ENCODE measurements at places on chromosomes 7 and 10. TPM values are rescaled to one million over a fixed set of nuclear protein-coding genes. Genes with fewer than 3 reads are reported as not detected.

DNA sequence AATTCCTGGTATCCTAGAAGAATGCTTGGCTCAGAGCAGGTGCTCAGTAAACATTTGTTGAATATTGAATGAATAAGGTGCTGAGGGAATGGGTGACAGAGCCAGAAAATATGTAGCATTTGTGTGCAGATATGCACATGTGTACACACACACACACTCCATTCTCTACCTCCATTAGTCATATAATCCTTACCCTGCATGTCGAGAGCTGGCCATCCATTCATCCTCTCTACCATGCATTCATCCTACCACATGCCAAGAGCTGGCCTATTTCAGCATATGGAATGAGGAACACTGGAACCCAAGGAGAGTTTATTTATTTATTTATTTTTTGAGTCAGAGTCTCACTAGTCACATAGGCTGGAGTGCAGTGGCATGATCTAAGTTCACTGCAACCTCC is 284.8 kb downstream of the PLXNA4 start:
- H3K27me3 ChIP-seq: no peaks in the 10 kb centered on the region
- DNase-seq: no peak
- H3K36me3 ChIP-seq: no peaks in the 10 kb centered on the region
- no peaks in the 10 kb centered on the region for H3K4me1 ChIP-seq
- no peak overlapping the region for H3K4me3 ChIP-seq
- H3K27ac ChIP-seq: no peak overlapping the region

DNA sequence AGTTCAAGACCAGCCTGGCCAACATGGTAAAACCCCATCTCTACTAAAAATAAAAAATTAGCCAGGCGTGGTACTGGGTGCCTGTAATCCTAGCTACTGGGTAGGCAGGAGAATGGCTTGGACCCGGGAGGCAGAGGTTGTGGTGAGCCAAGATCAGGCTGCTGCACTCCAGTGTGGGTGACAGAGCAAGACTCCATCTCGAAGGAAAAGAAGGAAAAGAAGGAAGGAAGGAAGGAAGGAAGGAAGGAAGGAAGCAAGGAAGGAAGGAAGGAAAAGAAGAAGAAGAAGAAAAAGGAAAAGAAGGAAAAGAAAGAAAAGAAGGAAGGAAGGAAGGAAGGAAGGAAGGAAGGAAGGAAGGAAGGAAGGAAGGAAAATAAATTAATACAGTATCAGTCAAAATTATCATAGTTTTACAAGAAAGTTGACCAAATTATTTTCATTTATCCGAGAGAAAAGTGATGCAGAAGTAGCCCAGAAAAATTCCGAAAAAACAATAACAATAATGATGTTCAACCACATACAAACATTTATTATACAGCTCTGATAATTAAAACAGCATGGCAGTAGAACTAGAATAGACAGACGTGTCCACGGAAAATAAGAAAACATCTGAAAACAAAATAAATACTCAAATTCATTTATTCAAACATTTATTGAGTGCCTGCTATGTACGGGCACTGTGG is 292.4 kb upstream of the MKLN1 start:
- H3K36me3 ChIP-seq: no peaks in the 10 kb centered on the region
- no peak overlapping the region for H3K4me3 ChIP-seq
- no peak overlapping the region for H3K27ac ChIP-seq
- H3K4me1 ChIP-seq: peaks cover 54% of the 10 kb centered on the region
- DNase-seq: no peak

DNA sequence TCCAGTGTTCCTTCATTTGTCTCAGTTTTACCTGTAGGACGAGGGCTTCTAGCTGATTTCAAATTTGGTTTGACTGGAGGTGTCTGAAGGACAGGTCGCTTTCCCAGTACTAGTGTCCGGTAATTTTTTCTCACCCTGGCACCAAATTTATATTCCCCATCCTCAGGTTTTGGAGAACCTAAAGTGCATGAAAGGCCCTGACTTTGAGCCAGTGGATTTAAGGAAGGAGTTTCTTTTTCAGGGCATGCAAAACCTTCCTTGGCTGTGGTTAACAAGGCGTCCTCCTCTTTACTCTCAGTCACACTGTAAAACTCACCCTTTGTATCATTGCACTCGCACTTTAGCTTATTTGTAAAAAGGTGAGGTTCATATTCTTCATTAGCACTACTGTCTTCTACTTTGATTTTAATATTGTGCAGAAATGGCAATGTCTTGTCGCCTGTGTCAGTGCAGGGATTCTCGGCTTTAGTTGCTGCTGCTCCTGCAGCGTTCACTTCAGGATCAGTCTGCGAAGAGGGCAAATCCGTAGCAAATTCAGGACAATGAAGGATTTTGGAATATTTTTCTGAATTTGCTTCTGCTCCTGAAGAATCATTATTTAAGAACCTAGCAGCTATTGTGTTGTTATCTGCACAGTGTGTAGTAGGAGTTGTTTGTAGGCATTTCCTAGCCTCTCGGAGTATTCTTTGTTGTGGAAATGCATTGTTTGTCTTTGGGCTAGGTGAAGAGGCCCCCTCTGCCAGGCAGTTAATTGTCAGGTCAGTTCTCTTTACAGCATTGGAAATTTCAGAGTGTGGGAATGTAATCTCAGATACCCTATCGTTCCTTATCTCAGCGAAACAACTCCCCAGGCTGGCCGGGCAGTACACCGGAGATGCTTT is 9.9 kb downstream of the SKIDA1 start:
- peaks cover 54% of the 10 kb centered on the region for H3K4me1 ChIP-seq
- no peak for DNase-seq
- peak overlapping the region; percentile 75 for H3K4me3 ChIP-seq
- no peaks in the 10 kb centered on the region for H3K36me3 ChIP-seq
- H3K27ac ChIP-seq: no peak overlapping the region

GRCh38 chr7:144784943-144785342 is 50.9 kb downstream of the TPK1 start:
- DNase-seq: no peak
- no peaks in the 10 kb centered on the region for H3K36me3 ChIP-seq
- no peaks in the 10 kb centered on the region for H3K4me1 ChIP-seq

GRCh38 chr7:71851776-71852498 is 560.2 kb downstream of the CALN1 start:
- no peaks in the 10 kb centered on the region for H3K4me1 ChIP-seq
- no peaks in the 10 kb centered on the region for H3K36me3 ChIP-seq
- no peak overlapping the region for H3K27ac ChIP-seq
- no peaks in the 10 kb centered on the region for H3K27me3 ChIP-seq
- no peak for DNase-seq
- no peak overlapping the region for H3K4me3 ChIP-seq

DNA sequence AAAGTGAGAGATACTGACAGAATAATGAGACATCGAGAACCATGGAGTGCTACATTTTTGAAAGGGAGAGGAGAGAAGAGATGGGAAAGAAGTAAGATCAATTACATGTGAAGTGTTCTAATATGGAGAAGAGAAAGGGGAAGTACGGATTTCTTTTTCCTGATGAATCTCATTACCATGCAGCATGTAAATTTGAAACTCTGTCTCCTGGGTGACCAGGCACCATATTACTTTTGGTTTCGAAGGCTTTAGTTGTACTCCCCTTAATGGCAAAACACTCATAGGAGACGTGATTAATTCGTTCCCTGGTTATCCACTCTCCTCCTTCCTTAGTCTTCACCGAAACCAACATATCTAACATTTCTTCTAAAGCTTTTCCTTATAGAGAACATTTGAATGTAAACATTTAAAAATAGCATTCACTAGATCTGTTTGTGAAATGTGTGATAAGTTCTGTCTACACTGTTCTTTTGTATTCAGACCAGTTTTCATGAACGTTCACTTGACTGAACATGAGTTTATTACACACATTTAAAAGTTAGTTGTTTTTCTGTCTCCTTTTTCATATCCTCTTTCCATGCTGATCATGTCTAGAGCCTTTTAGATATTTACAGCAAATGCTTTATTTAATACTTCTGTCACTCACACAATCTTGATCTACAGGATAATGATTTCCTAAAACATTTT is 80.2 kb upstream of the MSRB2 start:
- no peaks in the 10 kb centered on the region for H3K4me1 ChIP-seq
- H3K27ac ChIP-seq: peak overlapping the region; percentile 35
- H3K4me3 ChIP-seq: peak overlapping the region; percentile 19

- no peak for DNase-seq
- H3K27me3 ChIP-seq: no peaks in the 10 kb centered on the region
- no peak overlapping the region for H3K4me3 ChIP-seq
- H3K27ac ChIP-seq: no peak overlapping the region
These were observed 498.2 kb downstream of the PHTF2 start for GRCh38 chr7:78296644-78297371.

DNA sequence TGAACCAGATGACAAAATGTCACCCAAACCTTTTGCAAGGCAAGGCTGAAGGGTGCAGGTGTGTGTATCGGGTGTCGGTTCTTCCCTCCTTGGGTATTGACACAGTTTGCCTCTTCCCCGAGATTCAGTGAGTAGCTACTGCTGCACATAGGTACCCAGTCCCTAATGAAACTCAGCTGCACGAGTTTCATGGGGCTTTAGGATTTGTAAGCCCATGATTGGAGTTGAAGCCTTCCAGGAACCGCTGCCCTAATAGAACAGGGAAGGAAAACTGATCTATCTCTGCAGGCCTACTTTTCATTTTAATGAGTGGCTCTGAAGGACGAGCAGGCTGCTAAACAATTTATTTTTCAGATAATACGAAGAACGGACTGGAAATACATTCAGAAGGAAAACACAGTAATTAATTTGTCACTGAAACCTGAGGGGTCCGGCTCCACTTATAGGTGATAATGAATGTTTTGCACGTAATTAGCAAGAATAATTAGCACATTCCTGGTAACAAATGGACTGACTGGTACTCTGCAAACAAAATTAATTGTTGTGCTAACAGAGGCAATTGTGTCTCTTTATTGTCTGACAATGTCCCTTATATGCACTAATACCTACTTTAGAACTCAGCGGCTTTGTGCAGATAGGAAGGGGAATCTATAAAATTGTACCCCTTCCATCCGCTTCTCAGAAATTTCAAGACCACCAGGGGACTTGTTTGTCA is 49.6 kb upstream of the FZD8 start:
- DNase-seq: no peak
- no peak overlapping the region for H3K27ac ChIP-seq
- no peak overlapping the region for H3K4me3 ChIP-seq
- H3K4me1 ChIP-seq: no peaks in the 10 kb centered on the region
- no peaks in the 10 kb centered on the region for H3K27me3 ChIP-seq
- no peaks in the 10 kb centered on the region for H3K36me3 ChIP-seq

DNA sequence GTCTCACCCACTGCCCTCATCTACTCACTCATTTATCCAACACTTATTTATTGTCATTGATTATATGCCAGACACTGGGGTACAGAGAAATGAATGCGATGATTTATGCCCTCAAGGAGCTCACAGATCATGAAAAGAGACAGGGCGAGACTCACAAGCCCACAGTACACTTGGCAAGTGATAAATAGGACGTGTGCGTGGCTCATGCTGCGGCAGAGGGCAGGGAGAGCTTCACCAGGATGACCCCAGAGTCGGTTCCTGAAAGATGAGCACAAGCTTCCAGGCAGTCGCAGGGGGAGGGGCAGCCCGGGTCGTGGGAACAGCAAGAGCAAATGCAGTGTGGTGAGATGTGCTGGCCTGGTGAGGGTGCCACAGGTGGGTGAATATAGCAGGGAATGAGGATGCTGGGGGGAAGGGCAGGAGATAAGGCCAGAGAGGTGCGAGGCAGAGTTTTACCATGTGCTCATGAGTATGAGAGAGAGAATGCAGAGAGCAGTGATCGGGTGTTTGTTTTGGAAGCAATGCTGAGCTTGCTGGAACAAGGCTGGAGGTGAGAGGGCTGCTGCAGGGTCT is 70.9 kb downstream of the ATXN7L1 start:
- no peak overlapping the region for H3K4me3 ChIP-seq
- H3K4me1 ChIP-seq: peaks cover 12% of the 10 kb centered on the region
- no peak overlapping the region for H3K27ac ChIP-seq
- H3K36me3 ChIP-seq: no peaks in the 10 kb centered on the region
- DNase-seq: no peak

TAS2R4 gene
- polyA plus RNA-seq: 0.48 TPM

PAPOLB gene
- not detected for polyA plus RNA-seq

ANKRD1 gene
- polyA plus RNA-seq: 1.2 TPM

GIMAP6 gene
- 27.7 TPM for polyA plus RNA-seq
